Peyer's patch (tissue), 4 donors: ENCODE measurements at places on chromosomes 2 and 18. TPM values are rescaled to one million over a fixed set of nuclear protein-coding genes. Genes with fewer than 3 reads are reported as not detected.

GRCh38 chr18:68482815-68483214 is 232.1 kb downstream of the TMX3 start:
- no peak overlapping the region for H3K27ac ChIP-seq
- H3K27me3 ChIP-seq: no peaks in the 10 kb centered on the region
- no peak for DNase-seq
- no peaks in the 10 kb centered on the region for H3K36me3 ChIP-seq
- no peaks in the 10 kb centered on the region for H3K4me1 ChIP-seq
- H3K4me3 ChIP-seq: no peak overlapping the region

TANC1 gene
- 56.9 TPM for total RNA-seq

INPP1 gene
- total RNA-seq: 10.7 TPM

C2orf15 gene
- total RNA-seq: 7.1 TPM

UPP2 gene
- not detected for total RNA-seq

- H3K4me1 ChIP-seq: peaks cover 14% of the 10 kb centered on the region
- H3K4me3 ChIP-seq: no peak overlapping the region
- DNase-seq: no peak
- H3K36me3 ChIP-seq: no peaks in the 10 kb centered on the region
- H3K27ac ChIP-seq: peak overlapping the region; percentile 15
Measured at GRCh38 chr2:112767693-112768330, 3.4 kb upstream of the CKAP2L start.

- H3K36me3 ChIP-seq: no peaks in the 10 kb centered on the region
- H3K27me3 ChIP-seq: no peaks in the 10 kb centered on the region
- peak; percentile 24 for DNase-seq
- no peak overlapping the region for H3K4me3 ChIP-seq
- H3K27ac ChIP-seq: no peak overlapping the region
- no peaks in the 10 kb centered on the region for H3K4me1 ChIP-seq
Measured at GRCh38 chr2:241849616-241850543, 8.8 kb downstream of the PDCD1 start.
